ENCODE measurements at places on chromosomes 5 and 9.

DNA sequence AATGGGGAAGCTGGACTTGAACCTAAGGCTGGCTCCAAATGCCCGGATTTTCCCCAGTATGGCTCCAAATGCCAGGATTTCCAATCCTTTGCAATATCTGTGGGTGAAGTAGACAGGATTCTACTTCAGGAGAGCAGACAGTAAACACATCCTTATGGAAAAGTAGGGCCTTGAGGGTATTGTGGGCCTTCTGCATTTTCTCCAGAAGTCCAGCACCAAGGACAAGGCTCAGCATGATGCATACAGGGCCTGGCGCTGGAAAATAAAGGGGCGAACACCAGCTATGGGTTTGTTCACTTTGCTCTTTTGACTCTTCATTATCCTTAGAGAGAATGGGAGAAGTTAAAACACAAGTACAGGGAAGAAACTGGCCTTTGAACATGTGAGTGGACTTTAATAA, 347.5 kb downstream of the SEMA5A start:
- DNase-seq: no peak

- no peak for DNase-seq
Observed at GRCh38 chr5:96856371-96856770, 19.9 kb upstream of the ERAP2 start.

DNA sequence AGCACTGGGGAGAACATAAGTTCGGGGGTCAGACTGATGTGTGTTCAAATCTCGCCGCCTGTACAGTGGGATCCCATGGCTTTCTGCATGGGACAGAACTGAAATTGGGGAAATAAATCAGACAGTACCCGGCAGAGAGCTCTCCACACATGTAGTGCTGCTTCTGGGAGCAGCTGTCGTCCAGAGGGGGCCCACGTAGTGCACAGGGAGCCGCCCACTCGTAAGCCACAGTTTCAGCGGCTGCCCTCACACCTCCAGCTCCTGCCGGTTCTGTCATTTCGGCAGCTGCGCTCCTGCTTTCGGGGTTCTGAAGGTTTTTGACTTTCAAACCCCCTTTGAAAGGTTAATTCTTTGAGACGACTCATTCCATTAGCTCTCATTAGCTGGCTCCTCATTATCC, 83.1 kb downstream of the OLFM1 start:
- DNase-seq: no peak

GRCh38 chr5:1926071-1926440, 43.3 kb upstream of the IRX4 start:
- DNase-seq: no peak

DNA sequence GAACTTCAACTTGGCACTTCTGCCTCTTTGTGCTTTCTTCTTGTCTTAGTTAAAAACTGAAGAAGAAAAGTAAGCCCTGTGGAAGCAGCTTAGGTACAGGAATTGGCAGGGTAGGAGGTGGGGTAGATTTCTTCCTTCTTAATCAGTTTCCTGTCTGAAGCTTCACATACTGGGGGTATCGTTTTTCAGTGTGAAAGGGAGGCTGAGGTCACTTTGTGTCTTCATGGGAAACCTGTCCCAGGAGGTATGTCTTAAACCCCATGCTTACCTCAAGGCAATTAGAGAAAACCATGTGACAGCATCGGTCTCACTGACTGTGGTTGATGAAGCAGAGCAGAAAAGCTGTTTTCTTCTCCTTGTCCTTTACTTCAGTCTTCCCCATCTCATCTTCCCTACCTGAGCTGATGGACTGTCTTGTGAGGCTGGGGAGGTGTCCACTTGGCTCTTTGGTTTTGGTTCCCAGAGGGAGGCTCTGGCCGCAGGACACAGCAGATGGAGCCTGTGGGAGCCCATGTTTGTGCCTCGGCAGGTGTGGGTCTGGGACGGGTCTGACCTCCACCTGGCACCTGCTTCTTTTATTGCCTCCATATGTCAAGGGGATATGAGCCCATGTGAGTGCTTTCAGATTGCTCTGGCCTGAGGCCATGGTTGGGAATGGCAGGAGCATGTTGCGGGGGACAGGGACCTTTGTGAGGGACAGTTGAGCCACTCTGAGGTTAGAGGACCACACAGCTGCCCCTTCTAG, 47.0 kb downstream of the SH3GL2 start:
- DNase-seq: no peak

DNA sequence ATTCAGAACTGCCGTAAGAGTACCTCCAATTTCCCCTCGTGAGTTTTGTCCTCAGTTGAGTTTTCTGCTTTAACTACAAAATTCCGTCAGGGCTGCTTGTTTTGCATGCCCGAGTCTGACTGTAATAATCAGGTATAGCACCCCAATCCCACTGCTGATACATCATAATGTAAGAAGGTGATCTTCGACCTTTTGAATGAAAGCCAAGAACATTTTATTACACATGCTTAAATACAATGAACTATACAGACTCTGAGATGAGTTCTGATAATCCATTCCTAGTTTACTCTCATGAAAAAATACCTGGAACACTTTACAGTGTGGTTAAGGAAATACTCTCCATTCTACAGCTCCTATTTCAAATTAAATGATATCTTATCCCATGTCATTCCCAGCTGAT, 49.2 kb upstream of the TSLP start:
- DNase-seq: no peak

DNA sequence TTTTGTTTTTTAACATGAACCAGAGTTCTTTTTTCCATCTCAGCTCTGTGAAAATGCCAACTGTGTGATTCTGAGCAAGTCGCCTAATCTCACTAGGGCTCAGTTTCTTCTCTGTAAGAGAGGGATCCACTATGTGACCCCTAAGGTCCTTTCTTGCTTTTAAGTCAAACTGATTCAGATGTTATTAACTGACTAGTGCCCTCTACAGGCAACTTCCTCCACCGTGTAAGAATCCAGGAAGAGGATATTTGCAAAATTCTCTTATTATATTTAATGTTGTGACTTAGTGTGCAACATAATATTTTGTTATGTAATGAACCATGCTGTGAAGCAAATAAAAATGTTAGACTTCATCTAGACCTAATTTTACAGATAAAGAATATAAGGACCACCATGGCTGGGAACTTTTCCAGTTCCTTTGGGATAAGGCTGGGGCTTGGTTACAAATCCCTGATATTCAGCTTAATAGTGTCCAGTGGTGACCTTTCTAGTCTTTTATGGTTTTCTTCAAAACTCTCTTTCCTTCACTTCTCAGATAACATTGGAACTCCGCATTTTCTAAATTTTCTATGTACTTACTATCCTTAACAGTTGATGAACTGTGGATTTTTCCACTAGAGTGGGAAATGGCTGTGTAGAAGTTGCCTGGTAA, 244.7 kb downstream of the PIK3R1 start:
- DNase-seq: peak; percentile 18

DNA sequence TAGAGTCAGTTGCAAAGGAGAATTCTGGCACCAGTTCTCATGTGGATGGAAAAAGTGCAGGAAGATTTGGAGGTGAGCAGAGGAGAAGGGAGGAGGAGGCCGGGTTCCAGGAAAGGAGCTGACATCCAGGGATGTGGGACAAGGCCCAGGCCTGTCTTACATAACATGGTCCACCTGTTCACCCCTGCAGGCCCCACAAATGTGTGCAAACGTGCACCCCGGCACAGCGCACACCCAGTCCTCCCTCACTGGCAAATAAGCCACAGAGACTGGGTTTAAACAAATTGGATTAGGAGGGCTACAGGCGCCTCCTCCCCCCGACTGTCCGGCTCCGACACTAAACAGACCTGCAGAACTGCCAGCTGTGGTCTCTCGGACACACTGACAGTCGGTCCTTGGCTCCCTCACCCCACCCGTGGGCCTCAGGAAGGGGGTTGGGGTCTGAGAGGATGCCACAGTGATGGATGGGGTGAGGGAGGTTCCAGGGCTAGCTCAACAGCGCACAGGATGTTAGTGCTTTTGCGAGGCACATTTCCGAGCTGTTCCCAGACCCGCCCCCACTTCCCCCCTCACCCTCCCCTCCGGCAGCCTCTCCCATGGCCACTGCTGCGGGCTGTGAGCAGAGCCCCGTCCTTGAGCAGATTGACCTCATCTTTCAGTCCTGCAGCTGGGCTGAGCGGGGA, 43.4 kb upstream of the IL17B start:
- no peak for DNase-seq

- DNase-seq: no peak
Observed at GRCh38 chr5:78610636-78611035, 37.9 kb downstream of the LHFPL2 start.

DNA sequence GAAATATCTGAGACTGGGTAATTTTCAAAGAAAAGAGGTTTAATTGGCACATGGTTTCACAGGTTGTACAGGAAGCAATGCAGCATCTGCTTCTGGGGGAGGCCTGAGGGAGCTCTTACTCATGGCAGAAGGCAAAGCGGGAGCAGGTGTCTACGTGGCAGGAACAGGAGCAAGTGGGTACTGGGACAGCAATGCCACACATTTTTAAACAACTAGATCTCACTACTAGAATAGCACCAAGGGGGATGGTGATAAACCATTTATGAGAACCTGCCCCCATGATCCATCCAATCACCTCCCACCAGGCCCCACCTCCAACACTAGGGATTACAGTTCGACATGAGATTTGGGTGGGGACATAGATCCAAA, 47.6 kb upstream of the HOMER1 start:
- DNase-seq: no peak

DNA sequence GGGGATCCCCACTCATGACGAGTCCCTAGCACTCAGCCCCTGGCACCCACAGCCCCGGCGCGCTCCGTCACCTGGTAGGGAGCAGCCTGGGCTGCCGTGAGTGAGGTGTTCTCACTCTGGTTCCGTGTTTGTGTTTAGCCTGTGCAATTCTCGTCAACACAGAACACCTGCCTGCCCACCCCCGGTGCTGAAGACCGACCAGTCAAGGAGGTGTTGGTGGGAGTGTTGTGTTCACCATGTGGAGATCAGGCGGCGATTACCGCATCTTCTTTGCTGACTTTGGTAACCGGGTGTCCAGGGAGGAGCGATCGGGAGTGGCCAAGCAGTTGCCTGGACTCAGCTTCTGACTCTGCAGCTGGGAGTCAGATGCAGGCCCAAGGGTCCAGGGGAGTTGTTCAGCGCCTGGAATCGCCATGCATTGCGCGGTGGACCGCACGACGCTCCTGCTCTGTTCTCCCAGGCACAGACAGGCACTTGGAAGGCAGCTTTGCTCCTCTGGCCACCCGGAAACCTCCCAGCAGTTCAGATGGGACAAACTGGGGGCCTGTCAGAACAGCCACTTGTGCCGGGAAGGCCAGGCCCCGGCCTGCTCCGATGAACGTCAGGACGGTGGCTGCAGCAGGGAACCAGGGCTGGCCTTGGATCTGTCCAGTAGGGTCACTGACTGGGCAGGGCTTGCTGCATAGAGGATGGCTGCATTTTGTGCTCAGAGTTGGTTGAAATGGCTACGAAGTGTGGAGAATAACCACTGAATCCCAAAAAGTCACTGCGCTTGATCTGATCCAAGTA, 28.2 kb downstream of the EXOC3 start:
- no peak for DNase-seq

DNA sequence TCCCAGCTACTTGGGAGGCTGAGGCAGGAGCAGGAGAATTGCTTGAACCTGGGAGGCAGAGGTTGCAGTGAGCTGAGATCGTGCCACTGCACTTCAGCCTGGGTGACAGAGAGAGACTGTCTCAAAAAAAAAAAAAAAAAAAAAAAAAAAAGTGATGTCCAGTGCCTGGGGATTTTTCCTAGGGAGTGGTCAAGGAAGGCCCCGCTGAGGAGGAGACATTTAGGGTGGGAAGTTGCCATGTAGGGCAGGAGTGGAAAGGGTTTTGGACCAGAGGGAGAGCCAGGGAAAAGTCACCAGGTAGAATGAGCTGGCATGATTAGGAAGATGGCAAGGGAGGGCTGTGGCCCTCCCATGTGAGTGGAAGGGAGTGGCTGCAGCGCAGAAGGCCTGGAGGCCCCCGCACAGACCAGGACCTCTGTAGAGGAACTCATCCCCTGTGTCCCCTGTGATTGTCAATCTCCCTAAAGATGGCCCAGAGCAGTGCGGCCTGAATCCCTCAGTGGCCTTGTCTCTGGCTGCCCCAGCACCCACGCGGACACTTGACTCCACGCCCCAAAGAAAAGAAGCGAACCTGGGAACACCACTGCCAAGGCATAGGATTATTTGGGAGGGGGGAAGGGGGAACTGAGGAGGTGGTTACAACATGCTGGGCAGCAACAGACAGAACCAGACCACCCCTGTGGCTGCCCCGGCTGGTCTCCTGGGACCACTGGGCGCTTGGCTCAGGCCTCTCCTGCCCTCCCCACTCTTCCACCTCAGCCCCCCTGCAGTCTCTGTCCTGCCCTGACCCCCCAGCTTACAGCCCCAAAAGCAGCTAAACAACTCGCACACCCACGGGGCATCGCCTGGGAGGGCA, 2.6 kb upstream of the SQSTM1 start:
- no peak for DNase-seq

DNA sequence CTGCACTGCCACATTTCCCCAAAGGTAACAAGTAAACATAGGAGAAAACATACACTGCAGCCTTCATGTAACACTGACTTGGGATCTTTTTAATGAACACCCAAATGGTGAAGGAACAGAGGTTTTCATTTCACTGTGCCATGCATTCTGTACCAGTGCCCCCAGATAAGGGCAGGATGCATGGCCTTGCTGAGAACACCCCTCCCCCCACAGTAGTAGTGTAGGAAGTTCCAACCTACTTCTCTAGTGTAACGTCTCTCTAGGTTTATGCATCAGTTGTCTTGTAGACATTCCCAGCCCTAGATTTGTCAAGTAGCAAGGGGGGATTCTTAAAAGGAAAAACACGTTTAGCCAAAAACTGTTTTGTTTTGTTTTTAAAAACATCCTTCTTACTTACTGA, 29.9 kb downstream of the MAP3K1 start:
- no peak for DNase-seq

DNA sequence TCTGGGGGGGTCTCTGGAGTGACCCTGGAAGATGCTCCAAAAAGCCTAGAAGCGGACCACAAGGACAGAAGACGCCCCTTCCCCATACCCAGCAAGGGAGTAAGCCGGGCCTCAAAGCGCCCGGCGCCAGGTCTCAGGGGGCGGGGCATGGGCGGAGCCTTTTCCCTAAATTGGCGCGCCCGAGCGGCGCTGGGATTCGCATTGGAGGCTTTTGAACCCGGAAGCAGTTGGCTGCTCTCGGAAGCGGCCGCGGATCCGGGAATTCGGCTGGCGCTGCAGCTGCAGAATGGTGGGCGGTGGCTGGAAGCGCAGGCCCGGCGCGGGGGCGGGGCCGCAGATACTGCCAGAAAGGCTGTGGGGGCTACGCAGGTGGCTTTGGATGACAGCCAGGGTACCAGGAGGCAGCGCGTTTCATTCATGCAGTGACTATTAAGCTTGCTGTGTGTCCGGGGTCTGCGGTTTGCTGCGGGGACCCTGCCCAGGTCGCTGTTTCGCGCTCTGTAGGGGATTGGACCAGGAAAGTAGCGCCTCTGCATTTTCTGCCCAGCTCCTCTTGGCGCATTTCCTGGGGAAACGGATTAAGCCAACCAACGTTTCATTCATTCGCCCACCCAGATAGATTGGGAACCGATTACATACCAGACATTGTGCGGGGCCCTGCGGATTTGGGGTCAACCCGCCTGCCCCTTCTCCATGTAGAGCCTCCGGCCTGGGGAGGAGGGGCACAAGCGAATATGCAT, 83.0 kb upstream of the FREM1 start:
- DNase-seq: peak; percentile 95

GRCh38 chr5:112186401-112186990, 232.6 kb downstream of the EPB41L4A start:
- no peak for DNase-seq

DNA sequence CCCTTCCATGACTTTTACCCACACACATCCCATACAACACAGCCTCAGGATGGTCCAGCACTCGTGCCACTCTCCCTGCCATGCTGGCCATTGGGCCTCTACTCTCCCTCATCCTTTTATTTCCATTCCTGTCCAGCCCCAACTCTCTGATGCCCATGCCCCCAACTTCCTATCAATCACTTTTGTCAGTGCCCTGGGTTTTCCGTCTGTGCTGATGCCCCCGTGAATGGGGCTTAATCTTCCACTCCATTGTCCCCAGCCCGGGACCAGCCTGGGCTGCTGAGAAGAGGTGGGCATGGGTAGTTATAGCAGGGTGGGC, 12.6 kb upstream of the ACSL6 start:
- no peak for DNase-seq
